ENCODE measurements at places on chromosomes 11 and 22. TPM values are rescaled to one million over a fixed set of nuclear protein-coding genes. Genes with fewer than 3 reads are reported as not detected.

Gene MMP11
- 0.18 TPM for total RNA-seq

DNA sequence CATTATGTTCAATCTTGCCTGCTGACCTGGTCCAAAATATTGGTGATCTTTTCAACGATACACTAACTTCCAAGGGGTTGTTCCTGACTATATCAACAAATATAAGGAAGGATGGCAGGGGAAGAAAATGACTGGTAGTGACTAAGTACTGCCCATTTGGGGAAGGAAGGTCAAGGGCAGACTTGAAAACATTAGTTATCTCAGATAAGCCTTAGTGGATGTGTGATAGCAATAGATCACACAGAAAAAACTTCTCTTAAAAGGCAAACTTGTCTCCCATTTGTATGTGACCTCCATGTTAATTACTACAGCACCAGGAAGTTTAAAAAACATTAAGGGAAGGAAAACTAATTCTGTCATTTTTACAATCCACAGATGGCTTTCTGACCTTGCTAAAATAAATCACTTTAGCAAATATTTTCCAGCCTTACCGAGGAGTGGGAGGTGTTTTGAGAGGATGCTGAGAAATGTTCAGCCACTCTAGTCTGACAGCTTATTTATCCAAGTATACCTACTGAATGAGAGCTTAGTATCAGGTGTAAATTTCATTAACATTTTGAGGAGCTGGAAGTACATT is 88.2 kb upstream of the DDI1 start:
- no peak for DNase-seq

DNA sequence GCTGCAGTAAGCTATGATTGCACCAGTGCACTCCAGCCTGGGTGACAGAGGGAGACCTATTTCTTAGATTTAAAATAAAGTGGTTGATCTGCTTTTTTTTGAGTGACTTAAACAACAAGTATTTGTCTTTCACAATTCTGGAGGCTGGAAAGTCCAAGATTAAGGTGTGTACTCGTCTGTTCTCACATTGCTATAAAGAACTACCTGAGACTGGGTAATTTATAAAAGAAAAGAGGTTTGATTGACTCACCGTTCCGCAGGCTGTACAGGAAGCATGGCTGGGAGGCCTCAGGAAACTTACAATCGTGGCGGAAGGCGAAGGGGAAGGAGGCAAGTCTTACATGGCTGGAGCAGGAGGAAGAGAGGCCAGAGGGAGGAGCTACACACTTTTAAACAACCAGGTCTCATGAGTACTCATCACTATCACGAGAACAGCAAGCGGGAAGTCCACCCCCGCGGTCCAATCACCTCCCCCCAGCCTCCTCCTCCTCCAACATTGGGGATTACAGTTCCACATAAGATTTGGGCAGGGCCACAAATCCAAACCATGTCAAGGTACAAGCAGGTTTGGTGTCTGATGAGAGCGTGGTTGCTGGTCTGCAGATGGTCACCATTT is 19.7 kb upstream of the OSBPL5 start:
- no peak for DNase-seq

DNA sequence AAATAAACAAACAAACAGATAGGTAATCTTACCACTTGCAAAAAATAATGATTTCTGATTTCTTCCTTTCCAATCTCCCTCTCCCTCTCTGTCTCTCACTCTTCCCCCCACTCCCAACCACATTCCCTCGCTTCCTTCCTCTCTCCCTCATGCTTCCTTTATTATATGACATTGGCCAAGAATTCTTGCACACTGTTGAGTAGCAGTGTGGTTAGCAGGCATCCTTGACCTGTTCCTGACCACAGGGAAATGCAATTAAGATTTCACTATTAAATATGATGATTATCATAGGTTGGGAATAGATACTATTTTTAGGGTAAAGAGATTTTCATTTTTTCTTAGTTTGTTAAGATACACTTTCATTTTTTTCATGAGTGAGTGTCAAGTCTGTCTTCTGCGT is 14.7 kb upstream of the PLAAT4 start:
- peak; percentile 23 for DNase-seq

Gene HPX
- 0.25 TPM for total RNA-seq

DNA sequence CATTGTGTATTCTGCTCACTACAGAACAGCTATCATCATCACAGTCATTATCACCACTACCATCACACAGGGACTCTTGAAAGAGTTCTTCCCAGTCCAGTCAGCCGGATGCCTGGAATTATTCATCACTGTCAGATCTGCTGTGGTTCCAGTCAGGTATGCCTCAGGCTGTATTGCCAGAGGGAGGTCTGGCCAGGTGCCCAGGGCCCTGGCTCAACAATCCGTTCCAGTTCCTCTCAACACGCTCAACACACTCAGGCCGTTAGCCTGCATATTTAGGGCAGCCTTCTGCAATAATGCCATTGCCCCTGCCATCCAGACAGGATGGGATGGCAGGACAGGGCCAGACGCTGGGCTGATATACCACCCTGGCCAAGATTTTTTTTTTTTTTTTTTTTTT is 28.6 kb upstream of the RASL10A start:
- DNase-seq = peak; percentile 62

Gene TXN2
- total RNA-seq = 30.7 TPM

Gene NUCB2
- total RNA-seq = 6.9 TPM

GRCh38 chr11:196786-197731 is 4.2 kb downstream of the SCGB1C1 start:
- peak; percentile 1 for DNase-seq

- DNase-seq = no peak
These were observed 168.9 kb downstream of the MN1 start for GRCh38 chr22:27632451-27633295.

DNA sequence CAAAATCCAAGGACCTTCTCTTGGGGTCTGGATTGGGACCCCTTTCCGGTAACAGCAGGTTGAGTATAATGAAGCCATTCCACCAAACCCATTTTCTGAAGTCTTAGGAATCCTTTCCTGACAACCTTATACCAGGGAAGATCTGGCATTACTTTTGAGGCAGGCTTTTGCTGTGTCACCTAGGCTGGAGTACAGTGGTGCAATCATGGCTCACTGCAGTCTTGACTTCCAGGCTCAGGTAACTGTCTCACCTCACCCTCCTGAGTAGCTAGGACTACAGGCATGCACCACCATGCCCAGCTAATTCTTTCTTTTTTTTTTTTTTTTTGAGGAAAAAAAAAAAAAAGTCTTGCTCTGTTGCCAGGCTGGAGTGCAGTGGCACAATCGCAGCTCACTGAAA is 55.8 kb upstream of the TREH start:
- no peak for DNase-seq

DNA sequence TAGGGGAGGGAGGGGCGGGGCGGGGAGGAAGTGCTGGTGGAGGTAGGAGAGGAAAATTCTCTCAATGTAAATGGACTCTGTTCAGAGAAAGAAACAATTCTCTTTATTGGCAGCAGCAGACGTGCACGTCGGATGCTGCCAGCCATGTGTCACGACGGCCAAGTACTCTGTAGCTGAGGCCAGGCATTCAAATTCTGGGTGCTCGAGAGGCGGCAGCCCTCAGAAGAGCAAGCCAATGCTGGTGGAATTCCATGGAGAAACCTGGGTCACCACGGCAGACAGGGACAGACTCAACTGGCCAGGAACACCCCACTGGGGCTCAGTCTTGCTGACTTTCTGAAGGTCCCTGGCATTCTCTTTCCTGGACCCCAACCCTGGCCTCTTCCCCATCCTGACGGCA is 90.8 kb downstream of the ABTB2 start:
- no peak for DNase-seq

Gene SCGB2A2
- not detected for total RNA-seq

GRCh38 chr11:45473341-45473895 is 187.3 kb upstream of the SYT13 start:
- no peak for DNase-seq

GRCh38 chr22:27213294-27213693 is 555.9 kb downstream of the MIAT start:
- no peak for DNase-seq

Gene DRD2
- total RNA-seq = 1.2 TPM

Gene DEUP1
- total RNA-seq = not detected

Gene HEPACAM
- total RNA-seq = not detected

Gene CDCA5
- 66.1 TPM for total RNA-seq

Gene TMEM86A
- 5.6 TPM for total RNA-seq

- DNase-seq = peak; percentile 95
These were observed 13.6 kb upstream of the LGR4 start for GRCh38 chr11:27485930-27486773.

Gene CHORDC1
- 18.6 TPM for total RNA-seq

- DNase-seq = peak; percentile 76
These were observed 19.1 kb upstream of the RCN1 start for GRCh38 chr11:32071811-32072210.

Gene CDC42BPG
- 22.7 TPM for total RNA-seq

DNA sequence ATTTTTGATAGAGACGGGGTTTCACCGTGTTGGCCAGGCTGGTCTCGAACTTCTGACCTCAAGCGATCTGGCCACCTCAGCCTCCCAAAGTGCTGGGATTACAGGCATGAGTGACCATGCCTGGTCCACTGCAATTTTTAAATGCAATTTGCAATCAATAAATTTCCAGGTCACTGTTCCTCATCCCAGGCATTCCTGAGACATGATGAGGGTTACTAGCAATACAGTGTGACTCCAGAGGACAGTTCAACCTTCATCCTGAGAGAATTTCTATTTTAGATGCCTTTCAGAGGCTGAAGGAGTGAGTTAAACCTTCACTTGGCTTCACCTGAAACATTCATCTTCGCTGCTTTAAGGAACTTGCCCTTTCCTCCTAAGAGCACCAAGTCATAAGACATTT is 9.7 kb upstream of the UBASH3B start:
- no peak for DNase-seq

DNA sequence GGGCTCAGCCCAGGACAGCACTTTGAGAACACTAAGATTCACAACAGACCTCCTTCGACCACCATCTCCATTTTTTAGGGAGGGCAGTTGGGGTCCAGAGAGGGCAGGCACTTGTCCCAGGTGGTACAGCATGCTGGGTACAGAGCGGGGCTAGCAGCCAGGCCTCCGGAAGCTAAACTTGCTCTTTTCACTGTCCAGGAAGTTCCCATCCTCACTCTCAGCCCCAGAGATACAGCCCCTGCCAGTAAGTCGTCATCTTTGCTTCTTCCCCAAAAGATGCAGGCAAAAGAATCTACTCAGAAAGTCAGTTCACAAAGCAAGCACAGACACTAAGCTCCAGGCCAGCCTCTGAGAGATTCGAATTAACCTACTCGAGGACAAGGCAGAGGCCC is 6.7 kb upstream of the RAB3IL1 start:
- DNase-seq = no peak

- DNase-seq = peak; percentile 44
These were observed 871 bp downstream of the SLC35E4 start for GRCh38 chr22:30636226-30637077.

Gene CASP1
- not detected for total RNA-seq

GRCh38 chr11:67409261-67409666 is 5.4 kb downstream of the TBC1D10C start:
- no peak for DNase-seq

Gene ZBTB16
- total RNA-seq = not detected

Gene MYOD1
- total RNA-seq = not detected

GRCh38 chr11:117298195-117298594 is 7.0 kb downstream of the BACE1-AS start:
- no peak for DNase-seq

Gene OR8D4
- total RNA-seq = not detected

GRCh38 chr11:36354221-36355003 is 58.3 kb downstream of the PRR5L start:
- DNase-seq = no peak

GRCh38 chr11:20247591-20248007 is 87.3 kb upstream of the DBX1 start:
- no peak for DNase-seq

- no peak for DNase-seq
These were observed 245.3 kb downstream of the CASP12 start for GRCh38 chr11:104652996-104653395.

Gene SNX32
- not detected for total RNA-seq

Measured in HT-29 (cell line).